ENCODE measurements at places on chromosomes 12 and 14.

DNA sequence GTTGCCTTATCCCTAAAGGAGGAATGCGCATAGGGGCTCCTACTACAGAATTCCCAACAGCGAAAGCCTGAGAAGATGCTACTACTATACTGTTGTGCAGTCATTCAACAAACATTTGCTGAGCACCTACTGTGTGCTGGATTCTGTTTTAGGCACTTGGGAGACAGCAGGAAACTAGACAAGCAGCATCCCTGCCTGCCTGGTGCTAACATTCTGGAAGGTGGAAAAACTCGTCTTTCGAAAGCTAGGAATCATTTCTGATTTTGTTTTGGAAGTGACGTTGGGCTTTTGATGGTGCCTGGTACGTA, 131.5 kb upstream of the NCOR2 start:
- no peak for DNase-seq

GRCh38 chr12:442235-442884, 17.4 kb upstream of the B4GALNT3 start:
- no peak for DNase-seq

DNA sequence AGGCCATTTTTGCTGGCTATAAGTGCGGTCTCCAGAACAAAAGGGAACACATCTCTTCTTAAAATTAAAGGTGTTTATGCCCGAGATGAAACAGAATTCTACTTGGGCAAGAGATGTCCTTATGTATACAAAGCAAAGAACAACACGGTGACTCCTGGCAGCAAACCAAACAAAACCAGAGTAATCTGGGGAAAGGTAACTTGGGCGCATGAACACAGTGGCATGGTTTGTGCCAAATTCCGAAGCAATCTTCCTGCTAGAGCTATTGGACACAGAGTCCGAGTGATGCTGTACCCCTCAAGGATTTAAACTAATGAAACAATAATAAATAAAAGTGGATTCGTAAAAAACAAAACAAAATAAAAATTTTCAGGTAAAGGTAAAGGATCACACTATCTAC, 33.4 kb downstream of the PKP2 start:
- DNase-seq: no peak

DNA sequence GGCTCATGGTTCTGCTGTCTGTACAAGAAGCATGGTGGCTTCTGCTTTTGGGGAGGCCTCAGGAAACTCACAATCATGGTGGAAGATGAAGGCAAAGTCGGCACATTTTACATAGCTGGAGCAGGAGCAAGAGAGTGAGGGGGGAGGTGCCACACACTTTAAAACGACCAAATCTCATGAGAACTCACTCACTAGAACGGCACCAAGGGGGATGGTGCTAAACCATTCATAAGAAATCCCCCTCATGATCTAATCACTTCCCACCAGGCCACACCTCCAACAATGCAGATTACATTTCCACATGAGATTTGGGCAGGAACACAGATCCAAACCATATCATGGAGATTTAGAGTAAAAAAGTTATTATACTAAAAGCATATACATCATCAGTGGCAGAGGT, 13.6 kb upstream of the LEMD3 start:
- DNase-seq: no peak

Data from stimulated activated CD8-positive, alpha-beta memory T cell treated with anti-CD3 and anti-CD28 coated beads, Interleukin-4, amount 100 ng/mL, for 1 hour (primary cell).